ENCODE measurements at places on chromosomes 2 and 18.
A peak's percentile ranks its signal among the peaks of the same experiment; 100 is the strongest.

DNA sequence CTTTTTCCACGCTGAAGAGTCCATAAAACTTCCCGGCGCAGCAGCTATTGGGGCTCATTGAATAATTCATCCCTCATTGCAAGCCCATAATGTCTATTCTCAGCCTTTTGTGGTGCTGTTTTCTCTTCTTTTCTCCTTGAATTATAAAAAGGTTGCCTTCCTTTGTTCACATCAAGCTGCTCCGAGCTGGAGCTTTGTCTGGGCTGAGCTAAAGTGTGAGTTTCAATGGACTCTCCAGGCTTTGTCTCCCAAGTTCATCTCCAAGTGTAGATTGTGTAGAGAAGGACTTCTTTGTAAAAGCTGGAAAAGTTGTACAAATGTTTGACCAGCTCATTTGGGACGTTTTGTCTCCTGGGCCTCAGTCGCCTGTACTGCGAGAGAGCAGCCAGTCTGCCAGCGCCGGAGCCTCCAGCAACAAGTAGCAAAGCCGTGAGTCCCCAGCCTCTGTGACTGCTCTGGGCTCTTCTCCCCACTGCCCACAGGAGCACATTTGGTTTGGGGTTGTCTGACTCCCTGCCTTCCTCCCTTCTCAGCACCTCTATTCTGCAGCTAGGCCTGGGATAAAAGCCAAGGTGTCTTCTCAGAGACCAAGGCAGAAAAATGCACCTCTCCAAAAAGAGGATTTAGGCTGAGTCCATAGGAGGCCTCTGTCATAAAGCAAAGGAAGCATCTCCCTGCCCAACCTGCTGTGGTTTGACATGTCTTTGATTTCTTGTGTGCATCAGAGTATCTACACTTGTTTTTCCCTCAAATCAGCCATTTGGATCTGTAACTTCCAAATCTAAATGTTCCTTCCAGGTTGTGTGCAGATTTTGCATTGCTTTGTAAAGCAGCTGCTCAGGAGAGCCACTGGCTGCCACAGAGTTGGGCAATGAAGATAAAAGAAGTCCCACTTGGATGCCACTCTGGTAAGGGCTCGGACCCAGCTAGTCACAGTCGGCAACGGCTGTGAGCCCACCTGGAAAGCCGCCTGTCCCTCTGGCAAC lies 6.4 kb downstream of the PAX3 start:
- DNase-seq, result no peak

GRCh38 chr18:58687871-58688308 lies 16.6 kb downstream of the MALT1 start:
- peak; percentile 91 for DNase-seq

GRCh38 chr18:79400091-79400590 lies 4.4 kb downstream of the NFATC1 start:
- DNase-seq, result peak; percentile 88

DNA sequence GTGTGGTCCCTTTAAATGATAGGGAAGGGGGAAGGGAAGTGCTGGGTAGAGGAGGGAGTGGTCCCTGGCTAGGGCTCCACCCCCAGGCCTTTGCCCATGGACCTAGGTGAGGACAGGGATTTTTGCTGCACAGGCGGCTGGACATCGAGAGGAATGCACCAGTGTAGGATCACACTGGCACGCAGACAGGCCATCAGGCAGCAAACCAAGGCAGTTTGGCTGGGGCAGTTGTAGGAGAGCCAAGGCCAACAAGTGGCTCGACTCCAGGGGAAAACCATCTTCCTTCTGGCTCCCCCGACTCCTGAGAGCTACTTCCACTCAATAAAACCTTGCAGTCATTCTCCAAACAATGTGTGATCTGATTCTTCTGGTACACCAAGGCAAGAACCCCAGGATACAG lies 402.0 kb upstream of the LRRTM1 start:
- no peak for DNase-seq

- no peak for DNase-seq
Measured at GRCh38 chr2:39567507-39567906, 98.2 kb upstream of the TMEM178A start.

GRCh38 chr18:22822024-22822423 lies 111.1 kb upstream of the RBBP8 start:
- DNase-seq, result no peak

Measured in activated CD4-positive, alpha-beta T cell treated with anti-CD3 and anti-CD28 coated beads, Interleukin-2, amount 10 ng/mL, durations not matched to agents 24 days and 14 days (primary cell).